Activated T-helper 2 cell treated with anti-CD3 and anti-CD28 coated beads, Interferon-gamma antibody, Interleukin-2, Interleukin-4, amounts not matched to agents 10 μg/mL and 5 μg/mL and 100 μg/mL, durations not matched to agents 14 hours and 24 hours and 36 hours (primary cell): ENCODE measurements at places on chromosomes 11 and 22. TPM values are rescaled to one million over a fixed set of nuclear protein-coding genes. Genes with fewer than 3 reads are reported as not detected.
A peak's percentile ranks its signal among the peaks of the same experiment; 100 is the strongest.

The OR51I1 gene
- not detected in 2 replicates for total RNA-seq

The PTPRCAP gene
- total RNA-seq = 89.8 and 94.4 TPM in 2 replicates

The TSSC4 gene
- total RNA-seq = 46.6 and 48.9 TPM in 2 replicates

The CAPN5 gene
- 0.32 and 0.55 TPM in 2 replicates for total RNA-seq

The APOA5 gene
- not detected in 2 replicates for total RNA-seq

GRCh38 chr11:78741741-78742140 lies 167.1 kb upstream of the NARS2 start:
- no peak for DNase-seq

GRCh38 chr22:23156286-23156685 lies 11.0 kb downstream of the RAB36 start:
- no peak for DNase-seq

GRCh38 chr11:30316237-30316636 lies 6.7 kb upstream of the ARL14EP start:
- no peak for DNase-seq

DNA sequence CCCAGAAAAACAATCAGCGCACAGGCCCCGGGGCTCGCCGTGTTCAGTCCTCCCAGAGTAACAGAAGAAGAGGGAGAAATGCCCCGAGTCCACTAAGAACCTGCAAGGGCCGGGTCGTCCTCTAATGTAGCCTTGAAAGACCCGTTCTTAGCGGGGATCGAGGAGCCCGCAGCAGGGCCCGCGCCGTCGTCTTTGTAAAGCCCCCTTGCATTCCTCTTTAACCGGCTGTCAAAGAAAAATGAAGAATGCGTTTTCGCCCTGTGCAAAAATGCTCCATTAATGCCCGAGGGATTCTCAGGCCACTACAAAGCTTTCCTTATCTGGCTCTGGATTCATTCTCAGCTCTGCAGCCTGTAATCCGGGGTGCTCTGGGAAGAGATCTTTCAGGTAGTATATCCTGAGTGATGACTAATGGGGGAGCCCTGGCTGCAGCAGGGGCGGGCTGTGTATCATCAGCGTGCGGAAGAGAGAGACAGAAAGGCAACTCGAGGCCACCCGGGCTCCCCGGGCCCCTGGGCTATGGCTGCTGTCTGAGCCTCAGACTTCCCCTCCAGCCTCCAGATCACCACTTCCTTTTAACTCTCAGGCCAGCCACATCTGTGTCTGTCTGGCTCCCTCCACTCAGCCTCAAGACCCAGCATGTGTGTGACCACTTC lies 78.2 kb downstream of the FBLN1 start:
- DNase-seq = no peak

GRCh38 chr22:39699631-39700360 lies 129.2 kb downstream of the CACNA1I start:
- no peak for DNase-seq

DNA sequence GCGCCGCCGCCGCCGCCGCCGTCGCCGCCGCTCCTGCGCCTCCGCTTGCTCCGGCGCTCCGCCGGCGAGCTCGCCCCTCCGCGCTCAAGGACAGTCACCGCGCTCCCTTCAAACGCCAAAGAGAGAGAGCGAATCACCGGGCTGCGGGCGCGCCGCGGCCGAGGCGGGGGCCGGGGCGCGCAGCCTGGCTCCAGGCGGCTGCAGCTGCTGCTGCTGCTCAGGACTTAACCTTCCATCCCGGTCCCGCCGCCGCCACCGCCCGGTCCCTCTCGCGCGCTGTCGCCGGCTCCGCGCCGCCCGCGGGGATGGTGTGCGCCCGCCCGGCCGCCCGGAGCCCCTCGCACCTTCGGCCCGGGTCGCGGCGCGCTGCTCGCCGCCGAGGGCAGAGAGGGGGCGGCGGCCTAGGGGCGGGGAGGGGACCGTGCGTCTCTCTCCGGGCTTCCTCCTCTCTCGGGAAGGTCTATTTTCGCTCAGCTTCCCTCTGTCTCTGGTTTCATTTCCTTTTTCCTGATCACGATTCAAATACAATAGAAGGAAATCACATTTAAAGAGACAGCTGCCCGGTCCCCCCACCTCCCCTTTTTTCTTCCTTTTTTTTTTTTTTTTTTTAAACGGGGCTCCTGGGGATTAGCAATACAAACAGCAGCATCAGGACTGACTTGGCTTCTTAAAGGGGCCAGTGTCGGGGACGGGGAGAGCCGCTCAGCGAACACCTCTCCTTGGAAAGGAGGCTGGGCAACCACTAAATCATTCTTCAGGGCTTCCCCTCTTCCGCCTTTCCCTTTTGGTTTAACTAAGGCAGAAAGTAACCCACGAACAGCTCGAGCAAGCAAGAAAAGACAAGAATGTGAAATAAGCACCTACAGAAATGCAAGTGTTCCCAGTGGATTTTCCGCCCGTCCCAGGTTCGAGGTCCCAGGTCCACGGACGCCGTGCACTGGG lies 22.1 kb downstream of the LMO2 start:
- DNase-seq = no peak

GRCh38 chr11:118076754-118077281 lies at the start of gene TMPRSS4:
Gene TMPRSS4, plus strand, starts transcription at chr11:118077078. Its CDS starts 225 bp downstream, at chr11:118077303.
- DNase-seq = no peak

DNA sequence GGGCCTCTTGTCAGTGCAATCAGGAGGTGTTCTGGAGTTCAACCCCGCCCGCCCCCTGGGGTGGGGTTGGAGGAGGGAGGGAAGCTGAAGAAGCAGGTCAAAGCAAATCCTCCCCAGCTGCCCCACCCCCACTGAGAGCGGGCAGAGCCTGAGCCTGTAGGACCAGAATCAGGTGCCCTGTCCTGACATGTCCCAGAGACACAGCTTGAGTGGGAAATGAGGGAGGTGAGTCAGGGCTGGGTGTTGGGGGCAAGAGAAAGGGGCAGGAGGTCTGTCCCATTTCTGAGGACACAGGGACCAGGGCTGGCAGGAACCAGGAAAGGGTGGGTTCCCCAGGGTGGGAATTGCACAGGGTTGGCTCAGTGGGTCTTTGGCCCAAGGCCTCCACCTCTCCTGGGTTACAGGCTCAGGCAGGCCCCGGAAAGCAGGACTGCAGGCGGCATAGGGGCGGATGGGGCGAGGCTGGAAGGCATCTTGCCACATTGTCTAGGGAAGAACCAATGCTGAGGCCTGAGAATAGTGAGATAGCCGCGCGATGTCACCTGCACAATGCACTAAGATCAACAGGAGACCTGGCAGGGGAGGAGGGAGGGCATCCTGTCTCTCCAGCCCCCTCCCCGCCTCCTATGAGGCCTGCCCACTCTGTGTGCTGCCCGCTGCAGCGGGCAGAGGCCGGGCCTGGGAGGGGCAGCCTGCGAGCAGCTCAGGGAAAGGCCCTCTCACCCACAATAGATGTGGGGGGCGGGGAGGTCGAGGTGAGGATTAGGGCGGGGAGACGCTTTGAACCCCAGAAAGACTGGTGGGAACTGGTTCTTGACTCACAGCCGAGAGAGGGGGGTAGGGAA lies 32.4 kb downstream of the NECTIN1 start:
- no peak for DNase-seq

GRCh38 chr11:20450829-20451228 lies 63.3 kb downstream of the PRMT3 start:
- DNase-seq = no peak

- DNase-seq = no peak
These were observed 10.6 kb upstream of the SLC25A18 start for GRCh38 chr22:17552737-17553136.

GRCh38 chr11:83543706-83544439 lies 257.7 kb upstream of the CCDC90B start:
- DNase-seq = no peak

GRCh38 chr22:45318168-45318557 lies 8.4 kb downstream of the FAM118A start:
- peak; percentile 84 for DNase-seq

DNA sequence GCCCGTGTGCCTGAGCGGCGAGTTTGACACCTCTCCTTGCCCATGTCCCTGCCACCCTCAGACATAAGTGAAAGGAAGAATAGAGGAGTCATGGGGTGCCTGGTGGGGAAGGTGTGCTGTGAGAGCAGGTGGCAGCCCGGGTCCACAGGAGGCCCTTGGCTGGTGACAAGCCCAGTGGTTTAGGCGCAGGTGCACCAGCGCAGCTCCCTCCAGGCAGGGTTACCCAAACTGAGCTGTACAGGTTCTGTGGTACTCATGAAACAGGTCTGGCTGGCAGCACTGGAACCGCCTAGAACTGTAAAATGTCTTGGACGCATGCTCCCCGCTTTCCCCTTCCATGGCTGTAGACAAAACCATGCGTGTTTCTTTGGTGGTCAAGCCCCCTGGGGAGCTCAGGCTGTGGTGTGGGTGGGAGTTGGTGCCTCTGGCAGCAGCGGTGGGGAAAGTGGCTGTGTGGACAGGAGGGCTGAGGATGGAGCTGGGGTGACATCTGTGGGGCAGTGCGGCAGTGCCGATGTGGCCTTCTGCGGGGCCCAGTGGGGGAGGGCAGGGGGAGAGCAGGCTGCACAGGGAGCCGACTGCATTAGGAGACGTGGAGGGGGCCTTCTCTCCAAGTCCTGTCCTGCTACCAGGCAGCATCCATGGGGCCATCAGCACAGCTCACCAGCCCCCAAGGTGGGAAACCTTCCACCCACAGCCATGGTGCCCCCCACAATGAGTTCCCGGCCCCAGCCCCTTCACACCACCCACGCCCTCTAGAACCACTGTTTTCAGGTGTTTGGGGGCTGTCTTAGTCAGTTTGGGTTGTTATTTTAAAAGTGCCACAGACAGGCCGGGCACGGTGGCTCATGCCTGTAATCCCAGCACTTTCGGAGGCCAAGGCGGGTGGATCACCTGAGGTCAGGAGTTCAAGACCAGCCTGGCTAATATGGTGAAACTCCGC lies 5.6 kb upstream of the GTSE1 start:
- DNase-seq = no peak

GRCh38 chr11:73317373-73317772 lies 9.3 kb downstream of the ARHGEF17 start:
- no peak for DNase-seq

DNA sequence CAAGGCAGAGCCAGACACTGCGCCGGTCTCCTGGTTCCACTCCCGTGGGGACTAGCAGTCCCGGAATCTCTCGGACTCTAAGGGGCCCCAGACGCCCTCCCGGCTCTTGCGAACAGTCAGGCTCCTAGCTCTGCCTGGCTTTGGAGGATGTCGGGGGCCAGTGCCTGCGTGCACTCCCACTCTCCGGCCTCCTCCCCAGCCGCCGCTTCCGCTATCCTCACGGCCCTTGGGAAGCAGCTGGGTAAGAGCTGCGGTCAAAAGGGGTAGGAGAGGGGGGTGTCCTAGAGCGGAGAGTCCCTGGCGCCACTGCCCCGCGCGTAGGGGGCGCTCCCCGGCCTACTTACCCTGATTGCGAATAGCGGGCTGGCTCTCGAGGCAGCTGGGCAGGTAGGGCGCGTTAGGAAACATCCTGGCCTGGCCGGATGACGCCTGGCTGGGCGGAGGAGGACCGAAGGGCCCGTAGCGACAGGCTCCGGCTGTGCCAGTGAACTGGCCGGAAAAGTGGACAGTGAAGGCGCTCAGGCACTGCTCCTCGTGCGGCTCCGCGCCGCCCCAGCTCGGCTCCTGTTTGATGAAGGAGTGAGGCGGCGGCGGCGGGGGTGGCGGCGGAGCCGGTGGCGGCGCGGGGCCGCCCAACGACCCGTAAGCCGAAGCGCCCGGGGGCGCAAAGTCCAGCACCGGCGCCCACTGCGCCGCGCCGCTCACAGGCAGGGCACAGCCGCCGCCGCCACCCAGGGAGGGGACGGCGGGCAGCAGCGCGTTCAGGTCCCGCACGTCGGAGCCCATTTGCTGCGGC lies 785 bp downstream of the WT1 start:
- no peak for DNase-seq

GRCh38 chr22:33656808-33657628 lies 263.3 kb downstream of the LARGE1 start:
- DNase-seq = no peak

- no peak for DNase-seq
These were observed 114.8 kb downstream of the GRM5 start for GRCh38 chr11:88950975-88951374.

- no peak for DNase-seq
These were observed 574.3 kb downstream of the NTM start for GRCh38 chr11:131944736-131945135.

- no peak for DNase-seq
These were observed 377.2 kb downstream of the MN1 start for GRCh38 chr22:27424319-27424718.

DNA sequence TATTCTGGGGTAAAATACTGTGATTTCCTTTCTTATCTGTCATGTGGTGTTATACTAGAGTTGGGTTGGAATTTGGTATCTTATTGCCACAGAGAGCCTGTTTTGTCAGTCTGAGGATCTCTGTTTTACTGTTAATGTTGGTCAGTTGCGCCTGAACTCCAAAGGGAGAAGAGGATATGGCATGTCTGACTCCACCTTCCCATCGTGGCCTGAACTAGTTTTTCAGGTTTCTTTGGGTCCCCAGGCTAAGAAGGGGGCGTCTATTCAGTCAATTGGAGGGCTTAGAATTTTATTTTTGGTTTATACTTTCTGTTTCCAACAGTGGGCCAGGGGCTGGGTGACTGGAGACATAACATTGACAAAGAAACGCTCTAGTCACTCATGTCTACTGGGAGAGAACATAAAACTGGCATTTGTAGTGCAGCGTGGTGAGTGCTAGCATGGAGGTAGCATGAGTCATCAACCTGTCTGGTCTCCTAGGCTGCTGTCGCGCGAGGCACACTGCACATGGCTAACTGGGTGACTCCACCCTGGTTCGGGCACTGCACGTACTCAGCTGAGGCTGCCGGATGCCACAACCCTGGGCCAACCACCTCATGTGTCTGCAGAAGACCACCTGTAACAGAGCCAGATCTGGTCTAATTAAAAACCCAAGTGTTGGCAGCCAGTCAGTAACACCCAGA lies 120.1 kb upstream of the OR9Q1 start:
- DNase-seq = no peak

DNA sequence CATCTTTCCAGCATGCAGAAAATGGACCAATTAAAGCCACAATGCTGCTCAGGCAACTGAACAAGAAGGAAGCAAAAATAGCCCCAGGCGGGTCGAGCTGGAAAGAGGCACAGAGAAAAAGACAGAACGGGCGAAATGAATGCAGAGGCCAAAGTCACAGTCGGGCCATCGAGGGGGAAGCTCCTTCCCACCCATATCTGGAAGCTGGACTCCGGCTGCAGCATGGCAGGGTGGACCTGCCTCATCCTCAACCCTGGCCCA lies 58.6 kb upstream of the PRDM11 start:
- no peak for DNase-seq

GRCh38 chr11:64879244-64879900 lies 951 bp upstream of the EHD1 start:
- DNase-seq = no peak
